T-helper 1 cell (primary cell): ENCODE measurements at places on chromosomes 2 and 18.

DNA sequence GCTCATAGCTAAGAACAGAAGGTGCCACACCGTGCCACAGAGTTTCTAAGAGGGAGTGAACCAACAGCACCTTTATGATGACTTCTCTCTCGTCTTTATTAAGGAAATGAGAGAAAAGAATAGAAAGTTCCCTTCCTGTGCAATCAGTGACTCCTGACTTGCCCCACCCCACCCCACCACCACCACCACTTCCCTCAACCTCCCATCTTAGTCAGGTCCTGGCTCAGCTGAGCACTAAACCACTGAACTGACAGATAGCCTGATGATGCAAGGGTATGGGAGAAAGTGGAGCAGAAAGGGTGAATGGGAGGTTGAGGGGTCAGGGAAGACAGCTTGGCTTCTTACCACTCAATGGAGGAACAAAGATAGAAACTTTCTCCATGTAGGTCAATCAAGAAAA, 75.2 kb upstream of the RMDN2 start:
- DNase-seq = no peak

GRCh38 chr2:240852671-240853314, 15.8 kb upstream of the AGXT start:
- DNase-seq = no peak

DNA sequence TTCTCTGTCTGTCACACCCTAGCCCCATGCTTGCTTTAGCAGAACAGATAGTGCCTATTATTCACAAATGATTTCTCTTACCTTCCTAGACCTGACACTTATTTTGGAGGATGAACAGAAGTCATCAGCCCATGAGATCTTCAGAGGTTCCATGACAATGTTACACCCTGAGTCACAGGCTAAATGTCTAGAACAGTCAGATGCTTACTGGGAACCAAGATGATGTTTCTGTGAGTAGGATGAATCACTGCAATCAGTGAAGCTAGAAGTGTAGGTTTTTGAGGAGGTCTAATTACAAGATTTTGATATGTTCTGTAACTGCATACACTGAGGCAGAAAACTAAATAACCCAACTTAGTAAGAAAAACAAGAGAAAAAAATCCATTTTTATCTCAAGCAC, 123.0 kb upstream of the THUMPD2 start:
- no peak for DNase-seq

DNA sequence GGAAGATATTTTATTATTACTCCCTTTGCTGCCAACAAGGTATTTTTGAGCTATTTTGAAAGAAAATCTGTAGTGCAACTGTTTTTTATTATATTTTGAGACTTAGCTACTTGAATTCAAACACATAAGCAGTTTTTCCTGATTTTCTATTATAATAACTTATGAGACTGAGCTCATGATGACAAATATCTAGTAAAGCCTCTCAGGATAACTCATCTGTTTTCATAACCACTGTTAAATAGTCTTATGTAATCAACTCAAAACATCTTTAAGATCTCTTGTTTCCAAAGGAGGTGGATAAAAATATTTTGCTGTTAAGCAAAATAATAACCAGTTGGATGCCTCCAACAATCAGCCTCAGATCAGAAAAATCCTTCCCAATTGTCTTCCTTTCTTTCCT, 21.9 kb upstream of the PPP1CB start:
- DNase-seq = no peak

DNA sequence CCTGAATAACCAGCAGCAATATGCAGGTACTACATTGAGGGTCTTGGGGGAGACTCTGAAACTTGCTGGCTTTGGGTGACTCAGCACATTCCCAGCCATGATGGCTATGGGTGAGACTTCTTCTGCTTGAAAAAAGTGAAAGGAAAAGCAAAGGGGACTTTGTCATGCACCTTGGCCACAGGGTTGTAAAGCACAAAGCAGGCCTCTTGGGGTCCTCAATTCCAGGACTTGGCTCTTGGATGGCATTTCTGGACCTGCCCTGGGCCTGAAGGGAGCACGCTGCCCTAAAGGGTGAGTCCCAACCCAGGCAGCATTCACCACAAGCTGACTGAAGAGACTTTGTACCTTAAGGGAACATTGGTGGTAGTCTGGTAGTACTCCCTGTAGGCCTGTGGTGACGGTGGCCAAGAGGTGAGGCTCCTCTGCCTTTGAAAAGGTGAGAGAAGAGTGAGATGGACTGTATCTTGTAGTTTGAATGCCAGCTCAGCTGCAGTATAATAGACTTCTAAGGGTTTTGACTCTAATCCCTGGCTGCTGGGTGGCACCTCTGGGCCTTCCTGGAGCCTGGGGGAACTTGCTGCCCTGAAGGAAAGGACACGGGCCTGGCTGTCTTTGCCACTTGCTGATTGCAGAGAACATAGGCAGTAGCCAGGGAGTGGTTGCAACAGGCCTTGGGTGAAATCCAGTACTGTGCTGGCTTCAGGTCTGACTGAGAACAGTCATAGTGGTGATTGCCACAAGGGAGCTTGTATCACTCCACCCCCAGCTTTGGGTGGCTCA, 36.5 kb upstream of the CYTIP start:
- DNase-seq = no peak

GRCh38 chr18:61350578-61350977, 17.3 kb downstream of the CDH20 start:
- no peak for DNase-seq

DNA sequence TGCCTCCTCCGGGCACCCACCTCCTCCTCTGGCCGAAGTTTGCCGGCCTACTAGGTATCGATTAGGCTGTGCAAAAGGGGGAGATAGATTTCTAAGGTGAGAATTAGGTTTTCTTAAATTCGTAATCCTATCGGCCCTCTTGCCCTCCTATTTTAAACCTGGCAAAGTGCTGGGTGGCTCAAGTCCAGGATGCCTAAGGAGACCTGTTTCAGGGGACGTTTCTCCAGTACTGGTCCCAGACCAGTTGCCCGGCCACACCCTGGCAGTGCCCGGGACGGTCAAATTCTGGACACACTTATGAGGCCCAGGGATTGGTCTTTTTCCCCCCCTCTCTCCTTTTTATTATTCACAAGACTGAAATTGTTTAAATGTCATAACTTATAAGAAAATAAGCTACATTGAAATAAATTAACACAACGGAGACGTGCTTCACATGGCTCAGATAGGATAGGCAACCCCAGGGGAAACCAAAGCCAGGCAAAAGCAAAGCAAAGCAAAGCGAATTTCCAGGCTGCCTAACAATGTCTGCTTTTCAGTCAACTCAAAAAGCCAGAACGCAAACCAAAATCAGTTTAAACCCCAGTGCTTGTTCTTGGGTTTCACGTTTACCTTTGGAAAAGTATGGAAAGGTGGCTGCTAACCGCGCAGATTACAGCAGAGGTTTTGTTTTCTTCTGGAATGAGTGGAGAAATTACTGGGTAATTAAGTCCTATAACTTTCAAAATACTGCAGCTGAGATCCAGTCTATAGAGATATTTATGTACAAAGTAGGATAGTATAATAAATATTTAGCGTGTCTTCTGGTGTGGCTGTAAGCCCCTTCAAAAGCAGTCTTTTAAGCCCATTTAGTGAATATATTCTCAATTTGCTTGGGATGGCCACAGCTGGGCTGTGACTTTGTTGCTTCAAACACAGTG, 3.0 kb downstream of the GBX2 start:
- no peak for DNase-seq

DNA sequence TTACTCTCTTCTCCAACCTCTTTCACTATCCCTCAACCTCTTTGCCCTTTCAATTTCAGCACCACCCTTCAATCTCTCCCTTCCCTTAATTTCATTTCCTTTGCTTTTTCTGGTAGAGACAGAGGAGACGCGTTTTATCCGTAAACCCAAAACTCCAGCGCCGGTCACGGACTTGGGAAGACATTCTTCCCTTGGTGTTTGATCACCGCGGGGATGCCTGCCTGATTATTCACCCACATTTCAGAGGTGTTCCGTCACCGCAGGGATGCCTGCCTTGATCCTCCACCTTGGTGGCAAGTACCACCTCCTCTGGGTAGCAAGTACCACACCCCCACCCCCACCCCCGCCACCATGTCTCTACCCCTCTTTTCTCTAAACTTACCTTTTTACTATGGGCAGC, 669.4 kb upstream of the PKDCC start:
- DNase-seq = no peak

GRCh38 chr2:239259173-239259572, 141.6 kb downstream of the HDAC4 start:
- DNase-seq = no peak

DNA sequence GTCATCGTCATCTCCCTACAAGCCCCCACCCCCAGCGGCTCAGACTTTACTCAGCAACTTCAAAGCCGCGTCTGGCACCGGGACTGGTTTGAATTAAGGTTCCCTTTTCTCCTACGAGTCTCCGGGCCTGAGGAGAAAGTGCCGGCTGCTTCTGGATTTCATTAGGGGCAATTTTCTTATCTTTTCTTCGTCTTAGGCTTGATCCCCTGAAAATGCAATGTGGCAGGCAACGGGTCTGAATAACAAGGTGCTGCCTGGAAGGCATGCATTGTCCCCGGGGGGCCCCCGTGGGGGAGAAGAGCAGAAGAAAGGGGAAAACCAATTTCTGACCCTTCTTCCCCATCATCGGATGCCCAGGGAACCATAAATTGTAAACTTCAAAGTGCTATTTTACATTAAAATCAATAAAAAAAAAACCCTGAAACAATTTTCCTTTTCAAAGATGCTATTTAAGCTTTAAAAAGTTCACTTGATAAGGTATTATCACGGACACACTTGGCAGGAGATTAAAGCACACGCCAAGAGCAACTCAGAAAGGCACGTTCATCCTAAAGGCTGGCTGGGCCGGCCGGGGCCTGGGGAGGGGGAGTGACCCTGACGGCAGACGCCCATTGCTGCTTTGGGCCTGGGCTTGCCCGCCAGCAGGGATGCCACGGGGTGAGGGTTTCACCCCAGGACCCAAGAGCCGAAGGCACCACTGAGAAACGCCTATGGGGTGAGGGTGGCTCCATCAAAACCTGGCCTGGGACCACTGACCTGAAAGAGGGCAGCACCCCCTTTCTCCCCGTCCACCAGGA, 230.4 kb downstream of the TWIST2 start:
- no peak for DNase-seq

- no peak for DNase-seq
These were observed 16.1 kb downstream of the CEBPZ start for GRCh38 chr2:37215250-37215649.

GRCh38 chr2:9149726-9150567, 56.7 kb upstream of the ASAP2 start:
- DNase-seq = no peak

DNA sequence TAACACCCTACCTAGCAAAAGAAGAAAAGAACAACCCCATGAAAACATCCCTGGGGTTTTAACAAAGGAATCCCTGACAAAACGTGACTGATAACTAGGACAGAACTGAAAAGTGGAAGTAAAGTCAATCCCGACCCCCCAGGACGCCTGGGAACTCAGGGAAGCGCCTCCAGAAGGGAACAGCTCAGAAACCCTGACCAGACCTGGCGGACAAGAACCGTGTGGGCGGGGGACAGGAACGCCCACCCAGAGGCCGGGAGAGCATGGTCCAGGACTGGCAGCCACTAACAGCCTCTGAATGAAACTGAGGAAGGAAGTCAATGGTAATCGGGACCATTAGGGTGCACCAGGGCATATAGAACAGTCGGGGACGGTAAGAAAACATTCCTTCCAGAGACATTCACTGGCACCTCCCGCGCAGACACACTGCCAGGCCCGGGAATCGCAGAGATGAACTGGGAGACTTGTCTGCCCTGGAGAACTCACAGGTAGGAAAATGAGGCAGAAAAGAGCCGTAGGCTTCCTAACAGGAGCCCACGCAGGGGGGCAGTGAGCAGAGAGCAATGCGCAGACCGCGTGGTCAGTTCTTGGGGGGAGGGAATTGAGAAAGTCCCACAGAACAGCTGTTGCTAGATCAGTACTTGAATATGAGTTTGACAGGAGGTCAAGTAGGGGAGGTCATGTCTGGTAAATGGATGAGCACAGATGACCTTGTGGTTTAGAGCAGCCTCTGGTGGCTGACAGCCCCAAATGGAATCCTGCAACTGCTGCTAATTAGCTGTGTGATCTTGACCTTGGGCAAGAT, 1.3 kb upstream of the TBC1D8 start:
- no peak for DNase-seq

DNA sequence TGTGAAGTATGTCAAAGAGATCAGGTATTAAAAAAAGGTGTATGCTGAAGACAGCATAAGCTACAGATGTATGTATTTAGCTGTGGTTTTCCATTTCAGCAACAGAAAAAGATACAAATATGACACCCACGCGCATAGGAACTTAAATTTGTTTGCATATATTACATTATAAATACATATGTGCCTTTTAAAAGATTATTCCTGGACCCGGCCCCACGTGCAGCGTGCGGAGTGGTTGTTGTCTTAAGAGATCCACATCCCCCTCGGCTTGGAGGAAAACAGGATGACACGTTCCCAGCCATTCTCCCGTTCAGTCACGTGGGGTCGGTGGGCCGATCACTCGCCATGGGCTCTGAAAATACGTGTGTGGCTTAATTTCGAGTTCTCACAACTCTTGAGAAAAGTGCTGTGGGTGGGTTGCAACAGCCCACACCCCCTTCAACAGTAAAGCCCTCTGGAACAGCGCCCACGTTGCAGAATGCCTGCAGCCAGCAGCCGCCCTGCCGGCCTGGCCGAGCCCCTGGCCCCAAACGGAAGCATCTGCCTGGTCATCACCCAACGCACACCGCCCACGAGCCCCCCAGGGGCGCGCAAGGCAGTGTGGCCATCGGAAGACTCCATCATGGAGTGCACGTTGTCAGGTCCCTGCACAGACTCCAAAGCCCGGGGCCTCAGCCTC, 18.6 kb upstream of the KCNG2 start:
- DNase-seq = peak; percentile 3

- DNase-seq = peak; percentile 35
These were observed at the start of gene FSIP2 for GRCh38 chr2:185738679-185739472. TSS of gene FSIP2 (plus strand) at chr2:185738804. CDS start at chr2:185738895, 91 bp downstream.

DNA sequence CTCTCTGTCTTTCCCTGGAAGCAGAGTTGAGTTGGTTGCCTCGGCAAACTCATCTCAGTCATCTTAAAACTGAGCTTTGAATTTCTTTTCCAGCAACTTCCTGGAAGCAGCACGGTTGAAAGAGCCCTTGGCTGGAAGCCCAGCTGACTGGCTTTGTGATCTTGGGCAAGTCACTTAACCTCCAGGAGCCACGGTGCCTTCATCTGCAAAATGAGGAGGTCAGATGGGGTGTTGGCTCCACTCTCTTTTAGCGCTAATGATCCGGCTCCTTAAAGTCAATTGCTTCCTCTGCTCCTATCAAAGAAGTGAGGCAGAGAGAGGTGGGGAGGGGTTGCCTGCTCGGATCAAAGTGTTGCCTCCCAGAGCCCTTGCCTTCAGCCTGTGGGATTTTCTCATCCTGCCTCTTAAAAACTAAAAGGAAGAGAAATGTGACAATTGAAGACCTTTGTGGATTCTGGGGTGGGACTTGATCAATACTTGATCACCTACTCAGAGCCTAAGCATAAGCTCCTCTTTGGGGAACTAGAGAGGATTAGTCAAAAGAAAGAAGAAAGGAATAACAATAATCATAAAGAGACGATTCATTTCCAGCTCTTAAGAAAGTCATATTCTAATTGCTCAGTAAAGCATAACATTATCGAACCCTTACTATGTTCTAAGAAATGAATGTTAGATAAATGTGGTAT, 86.6 kb downstream of the MYCN start:
- DNase-seq = no peak
